ENCODE measurements at places on chromosomes 3 and 15. TPM values are rescaled to one million over a fixed set of nuclear protein-coding genes. Genes with fewer than 3 reads are reported as not detected.
A peak's percentile ranks its signal among the peaks of the same experiment; 100 is the strongest.

- no peak for DNase-seq
These were observed 102.7 kb downstream of the IMPG2 start for GRCh38 chr3:101217472-101218245.

Gene SPINK8
- total RNA-seq: not detected

DNA sequence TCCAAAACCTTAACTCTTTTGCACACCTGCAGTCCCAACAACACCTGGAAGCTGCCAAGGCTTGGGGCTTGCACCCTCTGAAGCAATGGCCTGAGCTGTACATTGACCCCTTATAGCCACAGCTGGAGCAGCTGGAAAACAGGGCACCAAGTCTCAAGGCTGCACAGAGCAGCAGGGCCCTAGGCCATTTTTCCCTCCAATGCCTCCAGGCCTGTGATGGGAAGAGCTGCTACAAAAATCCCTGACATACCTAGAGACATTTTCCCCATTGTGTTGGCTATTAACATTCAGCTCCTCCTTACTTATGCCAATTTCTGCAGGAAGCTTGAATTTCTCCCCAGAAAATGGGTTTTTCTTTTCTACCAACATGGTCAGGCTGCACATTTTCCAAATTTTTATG is 231.0 kb downstream of the ZMAT3 start:
- no peak for DNase-seq

- DNase-seq: no peak
These were observed 110.8 kb upstream of the NSMCE3 start for GRCh38 chr15:29380466-29380865.

DNA sequence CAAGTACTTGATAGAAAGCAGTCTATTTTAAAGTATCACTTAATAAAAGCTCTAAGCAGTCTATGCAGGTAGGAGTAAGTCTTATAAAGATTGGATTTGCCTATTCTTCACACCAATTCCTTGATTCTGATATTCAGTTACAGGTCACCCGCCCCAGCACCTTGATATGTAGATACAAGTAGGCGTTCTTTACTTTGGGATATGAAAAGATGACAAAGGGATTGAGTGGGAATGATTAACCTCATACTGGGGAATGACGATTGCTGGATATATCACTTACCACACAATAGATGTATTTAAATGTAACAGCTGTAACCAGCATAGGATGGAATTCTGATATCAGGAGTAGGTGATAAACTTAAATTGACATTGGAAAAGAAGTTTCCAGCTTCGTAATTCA is 47.1 kb downstream of the HHLA2 start:
- no peak for DNase-seq

Gene TMEM207
- not detected for total RNA-seq

- no peak for DNase-seq
These were observed 69.8 kb downstream of the FGF7 start for GRCh38 chr15:49492830-49493229.

GRCh38 chr3:150344079-150344759 is 63.9 kb upstream of the TSC22D2 start:
- DNase-seq: no peak

DNA sequence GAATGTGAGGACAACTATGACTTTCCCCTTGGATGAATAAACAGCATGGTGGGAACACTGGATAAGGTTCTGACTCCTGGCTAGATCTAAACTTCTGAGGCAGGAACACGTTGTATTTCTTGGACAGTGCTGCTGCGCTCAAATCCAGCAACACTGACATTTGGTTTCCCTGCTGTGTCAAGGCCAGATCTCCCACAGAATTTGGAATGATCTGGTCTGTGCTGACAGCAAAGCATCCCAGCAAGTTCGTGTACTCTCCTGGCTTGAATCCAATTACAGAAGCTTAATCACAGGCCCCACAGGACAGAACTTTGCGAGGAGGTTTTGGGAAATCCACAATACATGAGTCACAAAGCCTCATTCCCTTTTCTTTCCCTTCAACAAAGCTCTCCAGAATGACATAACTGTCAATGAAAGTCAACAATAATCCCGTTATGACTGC is 92.5 kb downstream of the ADAMTS9 start:
- no peak for DNase-seq

GRCh38 chr3:81744366-81744765 is 17.1 kb downstream of the GBE1 start:
- DNase-seq: no peak

DNA sequence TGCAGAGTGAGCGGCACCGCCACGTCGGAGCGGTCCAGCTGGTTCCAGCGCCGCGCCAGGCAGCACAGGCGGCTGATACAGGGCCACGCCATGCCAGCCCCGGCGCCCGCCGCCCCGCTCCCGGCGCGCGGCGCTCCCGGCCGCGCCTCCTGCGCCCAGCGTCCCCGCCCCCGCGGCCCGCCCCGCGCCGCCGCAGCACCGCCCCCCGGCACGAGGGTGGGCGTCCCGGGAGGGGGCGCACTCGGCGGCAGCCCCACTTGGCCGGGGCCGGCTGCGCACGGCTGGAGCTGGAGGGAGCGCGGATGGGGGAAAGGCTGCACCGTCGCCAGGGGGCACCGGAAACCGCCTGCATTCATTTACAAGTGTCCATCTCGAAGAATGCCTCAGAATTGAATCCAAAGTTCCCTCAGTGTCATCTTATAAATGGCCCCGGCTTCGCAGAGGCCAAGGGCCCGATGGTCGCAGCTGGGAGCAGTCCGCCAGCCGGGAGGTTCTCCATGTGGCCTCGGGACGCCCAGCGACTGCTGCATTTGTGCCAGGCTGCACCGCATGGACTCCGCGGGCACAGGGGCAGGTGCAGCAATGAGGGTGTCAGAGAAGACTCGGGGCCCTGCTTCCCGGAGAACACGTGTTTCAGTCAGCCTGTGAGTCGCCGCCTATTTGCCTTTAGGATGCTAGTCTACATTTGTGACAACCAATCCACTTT is at the start of gene MAP6D1:
Gene MAP6D1, minus strand, starts transcription at position 122 of the 706 bp plus-strand sequence. Its CDS starts 30 bp downstream, at position 92.
- DNase-seq: peak; percentile 53

DNA sequence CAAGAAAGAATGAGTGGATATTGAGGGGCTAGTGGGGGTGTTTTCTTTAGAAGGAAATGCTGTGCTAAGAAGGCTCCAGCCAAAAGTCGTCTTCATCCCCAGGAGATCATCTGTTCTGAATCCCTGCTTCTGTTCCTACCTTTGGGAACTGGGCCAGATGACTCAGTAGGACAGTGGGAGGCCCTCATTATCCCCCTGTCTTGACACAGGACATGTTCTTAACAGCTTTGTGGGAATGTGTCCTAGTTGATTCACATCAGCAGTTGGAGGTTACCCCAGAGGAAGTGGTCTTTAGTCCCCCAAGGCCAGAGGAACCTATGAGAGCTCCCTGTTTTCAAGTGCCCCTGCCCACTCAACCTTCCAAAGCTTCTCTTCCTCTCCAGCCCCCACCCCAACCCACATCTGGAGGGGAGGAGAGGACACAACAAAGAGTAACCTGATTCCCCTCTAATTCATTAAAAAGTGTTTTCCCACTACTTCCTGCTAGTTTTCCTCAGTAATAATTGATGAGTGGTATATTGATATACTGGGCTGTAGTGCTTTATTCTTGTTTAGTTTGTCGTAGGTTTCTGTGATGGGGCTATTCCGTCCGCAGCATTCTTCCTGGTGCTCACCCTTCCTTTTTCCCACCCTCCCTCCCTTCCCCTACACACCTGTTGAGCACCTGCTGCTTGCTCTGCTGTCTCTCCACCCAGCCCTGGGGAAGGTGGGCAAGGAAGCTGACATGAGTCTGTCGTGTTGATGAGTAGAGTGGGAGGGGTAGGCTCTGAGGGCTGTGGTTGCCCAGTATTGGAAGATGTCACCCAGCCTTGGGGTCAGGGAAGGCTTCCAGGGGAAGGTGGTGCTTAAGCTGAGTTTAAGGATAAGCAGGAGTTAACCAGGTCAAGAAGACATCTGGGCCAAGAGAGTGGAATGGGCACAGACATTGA is 9.3 kb downstream of the PXYLP1 start:
- no peak for DNase-seq

Gene GUCA1C
- total RNA-seq: not detected

- no peak for DNase-seq
These were observed 54.2 kb downstream of the RPL39L start for GRCh38 chr3:187085021-187085666.

Gene PDE8A
- total RNA-seq: 29.3 TPM

DNA sequence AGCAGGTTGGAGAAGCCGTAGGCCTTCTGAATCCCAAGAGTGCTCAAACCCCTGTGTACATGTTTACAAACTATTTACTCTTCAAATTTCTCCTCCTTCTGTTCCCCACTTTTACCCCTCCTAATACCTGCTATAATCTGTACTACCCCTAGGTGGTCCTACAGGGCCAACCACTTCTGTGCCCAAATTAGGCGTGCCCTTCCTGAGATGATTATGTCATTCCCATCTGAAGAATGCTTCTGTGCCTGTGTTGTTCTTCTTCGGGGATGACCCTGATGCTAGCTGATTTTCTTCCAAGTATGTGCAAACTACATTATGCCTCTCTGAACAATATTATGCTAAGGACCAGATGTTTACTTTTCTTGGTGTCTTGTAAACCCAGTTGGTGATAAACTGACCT is 20.5 kb downstream of the RBP2 start:
- DNase-seq: no peak

Gene ACTL6A
- 132 TPM for total RNA-seq

DNA sequence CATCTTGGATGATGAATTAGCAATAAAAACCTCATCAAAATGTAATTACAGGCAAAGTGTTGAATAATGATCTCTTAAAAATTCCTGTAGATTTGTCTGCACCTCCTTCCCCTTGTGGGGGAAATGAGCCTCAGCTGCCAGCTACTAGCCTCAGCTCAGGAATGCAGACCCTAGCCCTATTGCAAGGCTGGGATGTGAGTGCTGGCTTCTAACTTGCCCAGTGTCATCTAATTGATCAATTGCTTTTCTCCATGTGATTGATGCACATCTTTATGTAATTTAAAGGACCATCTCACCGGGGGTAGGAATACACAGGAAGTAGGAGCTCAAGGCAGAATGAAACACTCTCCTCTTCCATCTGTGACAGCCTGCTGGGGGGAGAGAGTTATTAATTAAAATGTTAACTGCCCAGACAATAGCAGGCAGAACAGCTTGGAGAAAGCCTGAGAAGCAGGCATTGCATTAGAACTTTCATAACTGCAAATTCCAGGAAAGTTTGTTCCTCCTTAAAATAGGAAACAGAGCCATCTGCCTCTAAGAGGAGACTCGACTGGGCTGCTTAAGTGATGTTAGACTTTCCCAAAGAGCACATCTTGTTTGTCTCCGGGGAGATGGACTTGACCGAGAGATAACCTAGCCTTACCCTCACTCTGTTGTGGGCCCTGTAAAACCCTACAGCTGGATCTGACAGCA is 69.6 kb downstream of the LRTM1 start:
- no peak for DNase-seq

DNA sequence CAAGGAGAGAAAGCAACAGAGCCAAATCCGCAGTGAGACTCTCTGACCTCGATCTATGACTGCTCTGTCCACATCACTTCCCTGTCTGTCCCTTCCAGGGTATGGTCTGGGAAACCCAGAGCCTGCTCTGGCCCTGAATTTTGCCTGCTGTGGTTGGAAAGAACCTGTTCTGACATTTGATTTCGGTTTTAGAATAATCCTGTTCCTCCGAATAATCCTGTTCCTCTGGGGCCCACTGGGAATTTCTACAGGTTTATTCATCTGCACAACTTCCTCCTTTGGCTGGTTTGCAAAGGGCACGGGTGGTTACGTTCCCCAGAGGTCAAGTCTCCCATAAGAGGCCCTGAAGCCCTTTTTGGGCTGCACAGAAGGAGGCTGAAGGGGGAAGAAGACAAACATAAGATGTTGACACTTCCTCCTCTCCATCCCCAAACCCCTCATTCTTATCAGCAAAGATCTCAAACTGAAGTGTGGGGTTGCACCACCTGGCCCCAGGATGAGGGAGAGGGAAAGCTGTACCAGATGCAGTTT is 10.6 kb downstream of the LAMP3 start:
- DNase-seq: no peak

- no peak for DNase-seq
These were observed 116.6 kb upstream of the TLE3 start for GRCh38 chr15:70214276-70214675.

GRCh38 chr15:75136118-75136517 is 65.6 kb upstream of the C15orf39 start:
- DNase-seq: no peak

DNA sequence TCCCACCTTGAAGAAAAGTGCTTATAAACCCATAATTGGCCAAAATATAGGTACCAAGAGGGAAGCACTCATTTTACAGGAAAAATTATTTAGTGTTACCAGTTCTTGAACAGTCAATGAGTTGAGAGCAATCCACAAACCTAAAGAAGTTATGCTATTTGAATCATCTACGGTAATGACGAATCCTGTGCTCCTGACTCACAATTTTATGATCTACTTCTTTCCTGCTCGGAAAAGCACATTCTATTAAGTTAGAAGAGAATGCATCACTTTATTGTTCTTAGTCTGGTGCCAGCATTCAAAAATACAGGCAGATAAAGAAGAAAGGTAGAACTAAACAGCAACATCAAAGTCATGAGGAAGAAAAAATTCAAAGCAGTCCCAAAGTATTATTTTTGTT is 33.2 kb downstream of the CHRM5 start:
- DNase-seq: no peak

DNA sequence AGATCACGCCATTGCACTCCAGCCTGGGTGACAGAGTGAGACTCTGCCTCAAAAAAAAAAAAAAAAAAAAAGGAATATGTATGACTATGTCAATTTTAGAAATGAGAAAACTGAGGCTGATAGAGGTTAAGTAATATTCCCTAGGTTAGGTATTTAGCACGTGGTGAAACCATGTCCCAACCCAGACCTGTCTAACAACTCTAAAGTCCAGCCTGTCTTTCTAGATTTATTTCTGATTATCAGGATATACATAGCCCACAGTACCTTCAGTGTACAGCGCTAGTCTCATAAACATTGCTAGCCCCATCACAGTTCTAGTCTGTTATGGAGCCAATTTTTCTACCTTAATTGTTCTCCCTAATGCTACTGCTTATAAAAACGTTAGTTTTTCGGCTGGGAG is 88.4 kb upstream of the RAP2B start:
- no peak for DNase-seq

DNA sequence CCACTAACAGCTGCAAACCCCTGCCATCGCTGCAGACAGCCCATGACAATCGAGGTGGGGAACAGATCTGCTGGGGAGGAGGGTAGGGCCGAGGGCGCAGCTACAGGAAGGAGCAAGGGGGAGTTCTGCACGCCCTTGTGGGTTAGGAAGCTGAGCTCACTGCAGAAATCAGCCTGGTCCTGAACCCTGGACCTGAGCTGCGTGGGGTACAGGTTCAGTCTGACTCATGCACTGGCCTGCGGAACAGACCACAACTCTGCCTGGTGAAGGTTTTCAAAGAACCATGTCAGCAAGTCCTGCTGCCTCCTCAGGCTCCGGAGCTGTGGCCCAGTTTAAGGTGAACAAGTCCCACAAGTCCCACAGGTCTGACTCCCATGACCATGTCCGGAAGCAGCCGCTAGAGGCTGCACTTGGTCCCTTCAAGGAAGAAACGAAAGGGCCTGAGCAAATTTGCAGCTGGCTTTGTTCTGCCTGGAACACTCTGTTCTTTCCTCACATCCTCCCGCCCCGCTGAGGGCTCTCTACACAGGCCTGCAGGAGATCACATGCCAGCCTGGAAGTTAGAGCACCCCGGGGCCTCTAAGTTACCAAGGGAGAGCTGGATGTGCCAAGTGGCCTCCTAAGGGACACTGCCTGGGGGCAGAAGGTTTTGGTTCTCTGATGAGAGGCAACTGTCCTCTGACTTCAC is 49.4 kb upstream of the AKAP13 start:
- DNase-seq: peak; percentile 92

Measured in activated naive CD4-positive, alpha-beta T cell treated with anti-CD3 and anti-CD28 coated beads, Interleukin-2, amount 50 U/mL, for 72 hours (primary cell).